ENCODE measurements at places on chromosomes 6 and 20.

GRCh38 chr6:67630146-67630545 is 1004.9 kb upstream of the ADGRB3 start:
- DNase-seq = no peak

- DNase-seq = no peak
Observed at GRCh38 chr6:130420911-130421310, 55.1 kb downstream of the TMEM200A start.

DNA sequence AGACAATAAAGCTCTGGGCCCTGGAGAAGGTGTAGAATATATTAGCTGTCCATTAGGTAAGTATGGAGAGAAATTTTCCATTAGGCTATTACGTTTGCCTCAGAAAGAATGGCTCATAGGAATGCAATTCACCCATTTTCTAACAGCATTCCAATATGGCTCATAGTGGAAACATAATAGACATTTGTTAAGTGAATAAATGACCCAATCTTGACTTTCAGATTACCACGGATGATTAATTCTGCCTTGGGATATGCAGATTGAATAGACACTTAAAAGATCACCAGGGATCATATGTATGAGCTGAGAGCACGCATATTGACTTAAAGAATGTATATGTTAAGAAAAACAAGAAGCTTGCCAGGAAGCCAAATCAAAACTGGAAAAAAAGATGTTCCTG is 209.1 kb upstream of the CDYL start:
- DNase-seq = no peak

DNA sequence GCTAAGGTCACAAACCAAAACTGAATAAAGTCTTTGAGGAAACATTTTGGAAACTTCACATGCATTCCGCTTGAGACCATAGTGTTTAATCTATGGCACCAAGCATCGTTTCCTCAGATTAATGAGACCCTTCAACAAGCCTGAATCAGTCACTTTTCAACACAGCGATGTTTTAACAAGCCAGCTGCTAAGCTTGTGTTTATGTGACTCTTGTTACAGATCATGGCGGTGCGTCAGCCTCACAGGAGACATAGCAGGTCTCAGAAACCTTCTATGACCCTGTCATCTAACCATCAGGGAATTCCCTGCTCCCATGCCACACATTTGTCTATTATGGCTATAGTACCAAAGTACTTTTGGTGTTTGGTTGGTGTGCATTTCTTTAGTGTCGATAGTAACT is 57.2 kb downstream of the MTFR2 start:
- no peak for DNase-seq

DNA sequence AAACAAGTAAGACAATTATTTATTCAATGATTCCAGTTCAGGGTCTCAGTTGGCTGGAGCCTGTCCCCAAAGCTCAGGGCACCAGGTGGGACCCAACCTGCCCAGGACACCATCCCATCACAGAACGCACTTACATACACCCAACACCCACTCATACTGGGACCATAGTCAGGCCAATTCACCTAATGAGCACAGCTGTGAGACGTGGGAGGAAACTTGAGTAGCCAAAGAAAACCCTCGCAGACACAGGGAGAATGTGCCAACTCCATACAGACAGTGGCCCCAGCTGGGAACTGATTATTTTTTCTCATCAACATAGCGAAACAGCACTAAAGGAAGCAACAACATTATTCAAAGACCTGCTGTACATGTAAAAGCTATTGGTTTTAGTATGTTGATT is 58.6 kb upstream of the DOK5 start:
- DNase-seq = no peak

All from DMS79 (cell line).